NCI-H1092 (cell line): ENCODE measurements at places on chromosomes 2 and 18.

- DNase-seq: no peak
Measured at GRCh38 chr2:26723991-26724750, 31.6 kb downstream of the KCNK3 start.

GRCh38 chr2:104849618-104850141, 4.2 kb upstream of the POU3F3 start:
- DNase-seq: peak; percentile 32

GRCh38 chr2:159497256-159497655, 119.1 kb downstream of the BAZ2B start:
- no peak for DNase-seq

GRCh38 chr2:161766334-161766733, 142.1 kb downstream of the SLC4A10 start:
- no peak for DNase-seq

GRCh38 chr2:33437297-33437696, 39.2 kb upstream of the RASGRP3 start:
- no peak for DNase-seq

DNA sequence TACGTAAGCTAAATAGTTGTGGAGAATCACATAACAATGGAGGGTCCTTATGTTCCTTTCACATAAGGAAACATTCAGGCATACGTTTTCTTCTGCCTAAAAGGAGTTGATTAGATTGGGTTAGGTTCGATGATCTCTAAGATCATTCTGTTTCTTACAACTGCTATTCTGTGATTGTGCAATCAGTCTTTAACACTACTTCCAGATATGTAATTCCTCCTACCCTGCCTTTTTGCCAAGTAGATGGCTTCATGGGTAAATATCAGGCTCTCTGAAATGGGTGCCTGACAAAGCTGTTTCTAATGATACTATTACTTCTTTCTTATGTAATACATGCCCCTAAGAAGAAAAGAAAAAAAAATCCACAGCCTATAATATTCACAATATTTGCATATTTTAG, 321.5 kb downstream of the XIRP2 start:
- no peak for DNase-seq

- no peak for DNase-seq
Measured at GRCh38 chr2:238169708-238170251, 11.0 kb downstream of the ERFE start.

DNA sequence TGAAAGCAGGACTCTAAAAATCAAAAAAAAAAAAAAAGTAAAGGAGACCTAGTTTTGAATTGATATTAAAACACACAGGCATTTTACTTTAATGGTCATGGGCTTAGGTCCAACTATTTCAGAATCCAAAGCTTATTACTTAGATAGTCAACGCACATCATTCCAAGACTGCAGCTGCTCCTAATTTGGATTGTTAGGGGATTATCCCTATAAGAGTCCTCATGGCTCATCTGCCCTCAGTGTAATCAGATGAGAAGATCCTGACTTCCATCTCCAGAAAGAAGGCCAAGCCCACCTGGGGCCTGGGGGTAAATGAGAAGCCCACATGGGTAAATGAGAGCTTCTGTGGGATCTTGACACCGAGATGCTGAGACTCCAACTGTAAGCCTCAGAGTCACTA, 424.2 kb downstream of the NRXN1 start:
- DNase-seq: no peak

DNA sequence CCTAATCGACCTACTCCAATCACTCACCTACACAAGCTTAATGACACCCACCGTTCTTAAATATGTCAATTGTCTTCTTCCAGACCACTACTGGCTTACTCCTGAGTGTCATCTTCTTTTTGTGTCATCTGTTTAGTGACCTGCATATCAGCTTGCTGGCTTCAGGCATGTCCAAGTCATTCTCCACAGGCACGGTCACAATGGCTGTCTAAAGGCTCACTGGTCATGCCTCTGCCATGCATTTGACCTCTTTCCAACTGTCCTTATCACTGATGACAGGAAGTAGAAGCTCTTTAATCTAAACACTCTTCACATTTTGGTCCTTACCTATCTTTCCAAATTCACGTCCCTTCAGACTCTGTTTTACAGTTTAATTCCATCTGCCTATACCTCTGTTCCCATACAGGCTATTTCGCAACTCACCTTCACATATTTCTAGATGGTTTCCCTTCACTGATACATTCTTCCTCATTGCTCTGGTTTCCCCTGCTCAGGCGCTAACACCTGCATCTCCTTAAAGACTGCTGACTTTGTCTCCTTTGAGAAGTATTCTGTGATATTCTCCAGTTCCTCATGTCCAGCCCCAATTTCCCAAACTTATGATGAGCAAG, 217.5 kb downstream of the TRIB2 start:
- DNase-seq: no peak

- DNase-seq: no peak
Measured at GRCh38 chr18:77135339-77136075, 2.9 kb upstream of the MBP start.

DNA sequence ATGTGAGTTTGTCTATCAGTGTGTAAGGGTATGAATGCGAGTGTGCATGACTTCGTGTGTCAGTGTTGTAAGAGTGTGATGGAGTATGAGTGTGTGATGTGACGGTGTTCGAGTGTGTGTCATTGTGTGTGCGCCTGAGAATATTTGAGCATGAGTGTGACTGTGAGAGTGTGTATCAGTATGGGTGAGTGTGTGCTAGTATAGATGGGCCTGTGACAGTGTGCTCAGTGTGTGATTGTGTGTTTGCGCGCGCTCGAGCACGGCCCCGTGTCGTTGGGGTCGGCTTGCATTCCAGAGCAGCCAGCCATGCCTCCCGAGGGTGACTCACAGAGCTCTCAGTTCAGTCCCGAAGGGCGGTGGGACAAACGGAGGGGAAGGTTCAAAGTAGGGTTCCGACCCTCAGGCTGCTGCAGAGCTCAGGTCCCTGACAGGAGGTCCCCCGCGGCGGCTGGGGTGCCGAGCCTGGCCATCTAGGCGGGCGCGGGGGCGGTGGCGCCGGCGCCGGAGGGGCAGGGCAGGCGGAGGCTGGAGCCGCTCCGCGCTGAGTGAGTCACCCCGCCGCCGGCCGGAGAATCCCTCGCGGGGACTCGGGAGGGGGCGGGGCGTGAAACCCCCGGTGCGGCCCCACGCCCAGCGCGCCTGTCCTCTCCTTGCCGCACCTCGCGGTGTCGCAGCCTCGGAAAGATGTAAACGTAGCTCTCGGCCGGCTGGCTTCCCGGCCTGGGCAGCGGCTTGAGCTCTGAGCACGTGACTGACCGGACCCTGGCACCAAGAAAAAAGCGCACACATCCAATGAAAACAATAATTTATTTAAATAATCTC, 3.8 kb downstream of the DLX2 start:
- DNase-seq: no peak

DNA sequence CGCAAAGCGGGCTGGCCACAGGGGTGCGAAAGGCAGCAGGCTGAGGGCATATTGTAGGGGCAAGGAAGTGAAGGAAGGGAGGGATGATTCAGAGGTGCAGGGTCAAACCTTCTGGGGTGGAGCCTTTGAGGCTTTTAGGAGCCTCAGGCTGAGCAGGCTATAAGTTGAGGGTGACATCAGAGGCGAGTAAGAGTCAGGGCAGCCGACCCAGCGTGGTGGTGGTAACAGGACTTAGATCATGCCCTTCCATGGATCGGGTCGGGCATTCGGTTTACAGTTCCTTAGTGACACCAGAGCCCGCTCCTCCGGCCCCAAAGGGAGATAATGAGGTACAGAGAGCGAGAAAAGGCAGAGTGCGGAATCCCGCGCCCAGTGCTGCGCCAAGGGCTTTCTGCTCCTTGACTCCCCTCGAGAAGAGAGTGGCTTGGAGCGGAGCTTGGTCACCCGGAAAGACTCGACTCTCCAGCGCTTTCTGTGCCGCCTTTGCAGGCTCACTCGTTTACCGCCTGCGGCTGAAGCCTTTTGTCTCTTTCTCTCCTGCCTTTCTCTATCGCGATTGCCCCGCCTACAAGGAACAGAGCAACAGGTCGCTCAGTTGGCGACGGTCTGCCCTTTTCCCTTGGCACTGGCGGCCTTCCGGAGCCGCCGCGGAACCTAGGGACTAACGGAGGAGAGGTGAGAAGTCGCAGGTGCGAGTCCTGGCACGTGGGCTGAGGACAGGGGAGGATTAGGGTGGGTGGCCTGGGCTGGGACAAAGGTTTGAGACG, 720 bp downstream of the LBX2 start:
- DNase-seq: no peak

GRCh38 chr2:139353874-139354273, 573.7 kb upstream of the NXPH2 start:
- no peak for DNase-seq

DNA sequence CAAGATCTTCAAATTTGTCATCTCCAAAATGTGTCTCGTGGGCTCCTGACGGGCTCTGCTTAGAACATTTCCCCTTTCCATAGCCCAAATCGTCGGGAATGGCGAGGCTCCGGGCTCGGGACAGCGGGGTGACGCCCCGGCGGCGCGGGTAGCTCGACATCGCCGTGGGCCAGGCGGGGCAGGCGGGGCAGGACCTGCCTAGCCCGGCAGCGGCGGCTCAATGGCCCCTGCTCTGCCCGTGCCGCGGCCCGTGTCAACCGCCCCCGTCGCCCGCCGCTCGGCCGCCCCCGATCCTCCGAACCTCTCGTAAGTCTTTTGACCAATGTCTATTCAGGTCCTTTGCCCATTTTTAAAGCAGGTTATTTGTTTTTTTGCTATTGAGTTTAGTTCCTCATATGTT, 111.2 kb downstream of the PMAIP1 start:
- no peak for DNase-seq

GRCh38 chr2:51145761-51146160, 113.8 kb upstream of the NRXN1 start:
- no peak for DNase-seq

GRCh38 chr2:240713928-240714746, 22.5 kb downstream of the AQP12A start:
- no peak for DNase-seq

- no peak for DNase-seq
Measured at GRCh38 chr2:196703695-196704094, 64.2 kb downstream of the CCDC150 start.

DNA sequence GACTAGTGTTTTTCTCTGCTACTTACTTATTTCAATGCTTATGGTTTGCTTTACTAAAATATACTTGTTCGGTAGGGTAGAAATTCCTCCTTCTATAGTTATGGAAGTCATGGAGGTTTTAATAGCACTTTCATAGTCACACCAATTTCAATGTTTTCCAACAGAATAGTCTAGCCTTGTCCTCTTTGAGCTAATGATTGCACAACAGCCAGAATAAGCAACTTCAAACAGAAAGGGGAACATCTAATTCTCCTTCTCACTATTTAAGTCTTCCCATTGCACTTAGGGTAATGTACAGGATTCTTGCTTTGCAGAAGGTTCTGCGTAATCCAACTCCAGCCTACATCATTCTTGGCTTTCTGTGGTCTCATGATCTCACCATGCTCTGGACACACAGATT, 287.7 kb upstream of the GCFC2 start:
- DNase-seq: no peak

DNA sequence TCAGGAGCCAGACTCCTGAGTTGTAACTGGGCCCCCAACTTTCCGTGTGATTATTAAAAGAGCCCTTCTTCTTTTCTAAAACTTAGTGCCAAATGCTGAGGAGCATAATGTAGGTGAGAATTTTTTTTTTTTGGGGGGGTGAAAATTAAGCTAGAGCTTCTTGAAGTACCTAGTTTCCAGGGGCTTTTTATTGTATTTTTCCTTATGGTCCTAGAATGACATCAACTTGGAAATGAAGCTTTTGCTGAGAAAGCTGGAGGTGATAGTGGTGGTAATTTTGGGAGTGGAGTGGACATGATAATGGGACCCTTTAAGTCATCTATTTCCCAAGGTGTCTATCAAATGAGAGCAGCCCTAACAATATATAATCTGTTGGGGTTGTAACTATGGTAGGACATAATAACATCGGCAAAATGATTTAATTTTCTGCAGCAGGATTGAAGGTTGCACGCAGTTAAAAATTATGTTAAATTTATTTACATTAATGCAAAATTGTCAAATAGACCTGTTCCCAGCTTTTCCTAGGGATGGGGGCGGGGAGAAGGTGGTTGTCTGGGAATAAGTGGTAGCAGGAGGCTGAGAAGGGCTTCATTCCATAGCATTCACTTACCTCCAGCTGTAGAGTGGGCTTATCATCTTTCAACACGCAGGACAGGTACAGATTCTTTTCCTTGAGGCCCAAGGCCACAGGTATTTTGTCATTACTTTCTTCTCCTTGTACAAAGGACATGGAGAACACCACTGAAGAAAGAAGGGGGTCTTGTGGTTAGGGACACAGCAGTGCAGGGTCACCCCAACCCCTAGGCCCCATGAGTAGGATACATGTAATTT, 5.7 kb downstream of the IL1B start:
- no peak for DNase-seq

- no peak for DNase-seq
Measured at GRCh38 chr2:96887493-96888012, 17.7 kb upstream of the SEMA4C start.

GRCh38 chr2:137775529-137775928, 188.7 kb upstream of the HNMT start:
- DNase-seq: no peak

- no peak for DNase-seq
Measured at GRCh38 chr2:73415906-73416305, 30.3 kb downstream of the ALMS1 start.

- DNase-seq: no peak
Measured at GRCh38 chr2:20986024-20986939, 57.6 kb downstream of the APOB start.

GRCh38 chr2:37720533-37721200, 49.2 kb upstream of the CDC42EP3 start:
- no peak for DNase-seq

DNA sequence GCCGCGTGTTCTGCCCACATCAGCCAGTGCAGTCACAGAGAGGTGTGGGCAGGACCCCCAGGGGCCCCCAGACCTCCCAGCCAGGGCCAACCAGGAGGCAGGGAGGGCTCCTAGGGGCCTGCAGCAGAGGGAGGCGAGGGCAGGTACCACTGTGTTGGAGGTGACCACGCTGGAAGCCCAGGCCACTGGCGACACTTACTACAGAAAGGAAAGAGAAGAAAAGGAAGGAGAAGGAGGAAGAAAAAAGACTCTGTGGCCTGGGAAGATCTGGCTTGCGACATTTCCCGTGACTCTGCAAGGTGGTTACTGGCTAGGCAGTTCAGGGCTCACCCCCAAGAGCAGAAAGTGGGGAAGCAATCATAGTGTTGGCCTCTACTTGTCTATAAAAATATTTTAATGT, 98.1 kb upstream of the BCL2L11 start:
- no peak for DNase-seq

GRCh38 chr2:110140401-110140800, 24.8 kb upstream of the MALL start:
- no peak for DNase-seq

- no peak for DNase-seq
Measured at GRCh38 chr2:118718921-118719320, 128.5 kb downstream of the EN1 start.
